CD8-positive, alpha-beta memory T cell (primary cell): ENCODE measurements at places on chromosomes 11 and 22.

DNA sequence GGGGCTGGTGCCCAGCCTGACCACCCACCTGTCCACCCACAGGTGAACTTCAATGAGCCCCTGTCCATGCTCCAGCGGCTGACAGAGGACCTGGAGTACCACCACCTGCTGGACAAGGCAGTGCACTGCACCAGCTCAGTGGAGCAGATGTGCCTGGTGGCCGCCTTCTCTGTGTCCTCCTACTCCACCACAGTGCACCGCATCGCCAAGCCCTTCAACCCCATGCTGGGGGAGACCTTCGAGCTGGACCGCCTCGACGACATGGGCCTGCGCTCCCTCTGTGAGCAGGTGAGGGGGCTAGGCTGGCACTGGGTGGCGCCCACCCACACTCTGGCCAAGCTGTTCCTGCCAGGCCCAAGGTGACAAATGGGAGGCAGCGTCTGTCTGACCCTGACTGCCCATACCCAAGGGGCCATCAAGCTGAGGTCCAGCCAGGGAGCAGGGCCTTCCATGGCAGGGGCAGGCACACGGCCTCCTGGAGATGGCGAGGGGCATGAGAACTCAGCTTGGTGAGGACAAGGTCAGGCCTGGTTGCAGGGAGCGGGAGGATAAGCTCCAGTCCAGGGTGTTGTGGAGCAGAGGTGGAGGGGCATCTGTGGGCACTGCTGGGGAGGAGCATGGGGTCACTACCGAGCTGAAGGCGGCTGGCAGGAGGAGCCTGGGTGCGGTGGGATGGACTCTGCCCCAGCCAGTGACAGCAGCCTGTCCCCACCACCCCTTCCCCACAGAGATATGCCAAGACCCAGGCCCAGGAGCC, 77.7 kb downstream of the MORC2 start:
- no peak for DNase-seq

DNA sequence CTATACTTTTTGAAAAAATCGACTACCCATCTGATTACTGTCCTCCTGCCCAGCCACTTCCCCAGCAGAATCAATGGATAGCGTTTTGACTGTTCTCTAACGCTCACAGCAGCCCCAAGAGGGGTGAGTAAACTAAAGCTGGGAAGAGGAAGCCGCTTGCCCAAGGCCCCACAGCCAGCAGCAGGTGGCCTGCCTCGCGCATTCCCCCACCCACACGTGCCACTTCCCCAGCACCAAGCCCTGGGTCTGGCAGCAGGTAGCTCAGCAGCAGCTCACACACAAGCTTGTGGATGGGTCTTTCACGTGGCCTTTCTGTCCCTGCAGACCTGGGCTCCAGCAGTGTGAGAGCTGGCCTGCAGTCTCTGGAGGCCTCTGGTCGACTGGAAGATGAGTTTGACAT, 34.3 kb downstream of the TOM1 start:
- DNase-seq: no peak

GRCh38 chr11:35288309-35288708, 131.0 kb downstream of the SLC1A2 start:
- DNase-seq: no peak

- DNase-seq: no peak
These were observed 74.9 kb upstream of the RAG2 start for GRCh38 chr11:36672815-36673450.

DNA sequence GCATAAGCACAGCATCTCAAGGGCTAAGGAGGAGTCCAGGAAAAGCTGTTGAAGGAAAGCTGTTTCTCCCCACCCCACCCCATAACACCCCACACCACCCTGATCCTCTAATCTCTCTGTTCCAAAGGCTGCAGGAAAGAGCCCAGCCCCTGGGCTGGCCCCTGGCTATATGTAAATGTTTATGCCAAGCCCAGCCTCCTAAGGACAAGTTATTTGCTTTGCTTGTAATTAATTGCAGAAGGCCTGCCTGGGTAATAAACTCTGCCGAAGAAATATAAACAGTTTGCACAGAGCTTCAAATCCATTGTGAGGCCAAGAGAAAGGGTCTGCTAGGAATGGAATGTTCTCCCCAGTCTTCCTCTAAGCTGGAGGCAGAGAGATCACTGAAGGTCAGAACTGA, 21.2 kb downstream of the ARRB1 start:
- no peak for DNase-seq

GRCh38 chr22:20109411-20110358, 6.2 kb upstream of the RANBP1 start:
- no peak for DNase-seq

DNA sequence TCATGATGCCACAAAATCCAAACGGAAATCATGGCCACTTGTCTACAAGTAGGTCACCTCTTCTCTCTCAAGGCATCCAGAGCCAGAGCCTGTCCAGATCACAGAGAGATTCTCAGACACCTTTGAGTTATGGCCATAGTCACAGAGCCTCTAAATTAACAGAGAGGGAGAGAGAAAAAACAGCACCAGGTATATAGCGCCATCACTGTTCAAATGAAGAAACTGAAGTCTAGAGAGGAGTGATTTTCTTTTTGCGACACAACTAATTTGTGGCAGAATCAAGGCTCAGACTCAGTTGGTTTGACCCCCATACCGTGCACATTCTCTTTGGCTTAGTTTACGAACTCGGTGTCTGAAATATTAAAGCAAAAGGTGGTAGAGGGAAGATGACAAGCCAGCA, 512.9 kb downstream of the NTM start:
- DNase-seq: no peak

DNA sequence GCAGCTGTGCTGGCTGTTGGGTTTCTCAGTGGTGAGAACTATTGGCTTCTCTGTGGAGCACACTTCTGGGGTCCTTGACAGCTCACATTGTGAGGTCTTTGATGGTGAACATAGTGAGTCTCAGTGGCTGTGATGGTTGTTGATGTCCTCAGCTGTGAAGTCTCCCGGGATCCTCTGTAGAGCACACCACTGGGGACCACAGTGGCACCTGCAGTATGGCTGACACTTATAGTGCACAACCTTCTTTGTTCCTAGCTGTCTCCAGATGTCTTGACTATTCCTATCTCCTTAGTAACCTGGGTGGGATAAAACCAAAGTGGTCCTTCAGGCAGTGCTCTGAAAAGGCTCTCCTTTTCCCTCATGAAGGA, 34.3 kb upstream of the CHORDC1 start:
- DNase-seq: no peak

- no peak for DNase-seq
These were observed 661.9 kb downstream of the ETS1 start for GRCh38 chr11:127925475-127925874.

- DNase-seq: no peak
These were observed 54.5 kb upstream of the RRAS2 start for GRCh38 chr11:14413307-14414069.

- no peak for DNase-seq
These were observed 16.0 kb upstream of the B4GALNT4 start for GRCh38 chr11:353179-353873.

- DNase-seq: no peak
These were observed 21.8 kb downstream of the RPL3 start for GRCh38 chr22:39297490-39298240.

GRCh38 chr11:133943950-133944698, 12.6 kb downstream of the IGSF9B start:
- DNase-seq: no peak

DNA sequence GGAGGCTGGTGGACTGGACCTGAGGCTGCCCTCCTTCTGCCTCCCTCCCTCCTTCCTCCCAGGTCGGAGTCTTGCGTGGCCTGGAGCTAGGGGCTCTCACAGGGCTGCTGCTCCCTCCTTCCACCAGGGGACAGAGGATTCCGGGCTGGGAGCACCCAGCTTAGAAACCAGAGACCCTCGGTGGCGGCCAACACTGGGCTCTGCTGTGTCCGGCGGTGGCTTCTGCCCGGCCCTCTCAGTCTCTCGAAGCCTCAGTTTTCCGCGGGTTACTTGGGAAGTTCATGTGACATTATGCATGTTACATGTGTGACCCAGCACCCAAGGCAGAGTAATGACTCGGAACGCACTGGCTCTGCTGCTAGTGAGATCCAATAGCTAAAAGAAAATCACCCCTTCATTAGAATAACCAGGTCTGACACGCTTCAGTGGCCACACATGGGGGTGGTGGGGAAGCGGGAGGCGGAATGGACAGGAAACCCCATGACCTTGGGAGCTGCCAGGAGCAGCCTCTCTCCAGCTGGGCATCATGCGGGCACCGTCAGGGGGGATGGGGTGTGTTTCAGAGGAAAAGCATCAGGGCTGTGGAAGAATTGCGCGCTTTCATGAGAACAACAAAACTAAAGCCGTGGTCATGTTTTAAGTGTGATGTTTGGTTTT, 5.9 kb upstream of the MRGPRG start:
- DNase-seq: no peak

GRCh38 chr11:117821431-117821830, 3.1 kb downstream of the FXYD2 start:
- DNase-seq: no peak

DNA sequence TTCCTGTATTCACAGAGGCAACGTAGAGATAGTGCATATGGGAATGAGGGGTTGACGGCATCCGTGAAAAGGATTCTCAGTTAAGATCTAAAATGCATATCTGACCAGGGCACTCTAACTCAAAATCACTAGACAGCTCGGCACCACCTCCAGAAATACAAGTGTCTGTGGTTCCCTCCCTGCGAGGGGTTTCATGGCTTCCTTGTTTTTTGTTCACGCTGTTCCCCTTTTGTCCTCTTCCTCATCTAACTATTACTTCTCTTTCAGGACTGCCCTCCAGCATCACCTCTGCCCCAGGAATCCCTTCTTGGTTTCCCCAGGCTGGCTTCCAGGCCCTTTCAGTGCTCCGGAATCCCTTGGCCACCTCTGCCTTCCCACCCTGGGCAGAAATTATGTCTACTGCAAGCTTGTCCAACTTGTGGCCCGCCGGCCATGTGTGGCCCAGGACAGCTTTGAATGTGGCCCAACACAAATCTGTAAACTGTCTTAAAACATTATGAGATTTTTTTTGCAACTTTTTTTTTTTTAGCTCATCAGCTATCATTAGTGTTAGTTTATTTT, 159.9 kb downstream of the FBXO7 start:
- no peak for DNase-seq

DNA sequence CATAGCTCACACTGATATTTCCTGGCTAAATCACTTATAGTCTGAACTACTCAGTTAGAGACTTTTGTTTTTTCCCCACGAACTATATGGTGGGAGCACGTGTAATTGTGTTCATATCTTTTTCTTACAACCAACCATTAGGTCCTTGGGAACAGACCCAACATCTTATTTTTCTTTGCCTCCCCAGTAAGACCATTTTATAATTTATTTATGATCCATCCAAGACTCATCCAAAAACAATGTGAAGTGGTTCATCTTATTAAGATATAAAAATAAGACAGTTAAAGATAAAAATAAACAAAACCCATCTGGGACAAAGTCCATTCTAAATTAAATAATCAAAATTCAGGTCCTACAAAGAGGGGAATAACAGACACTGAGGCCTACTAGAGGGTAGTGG, 90.8 kb downstream of the FAM168A start:
- no peak for DNase-seq

DNA sequence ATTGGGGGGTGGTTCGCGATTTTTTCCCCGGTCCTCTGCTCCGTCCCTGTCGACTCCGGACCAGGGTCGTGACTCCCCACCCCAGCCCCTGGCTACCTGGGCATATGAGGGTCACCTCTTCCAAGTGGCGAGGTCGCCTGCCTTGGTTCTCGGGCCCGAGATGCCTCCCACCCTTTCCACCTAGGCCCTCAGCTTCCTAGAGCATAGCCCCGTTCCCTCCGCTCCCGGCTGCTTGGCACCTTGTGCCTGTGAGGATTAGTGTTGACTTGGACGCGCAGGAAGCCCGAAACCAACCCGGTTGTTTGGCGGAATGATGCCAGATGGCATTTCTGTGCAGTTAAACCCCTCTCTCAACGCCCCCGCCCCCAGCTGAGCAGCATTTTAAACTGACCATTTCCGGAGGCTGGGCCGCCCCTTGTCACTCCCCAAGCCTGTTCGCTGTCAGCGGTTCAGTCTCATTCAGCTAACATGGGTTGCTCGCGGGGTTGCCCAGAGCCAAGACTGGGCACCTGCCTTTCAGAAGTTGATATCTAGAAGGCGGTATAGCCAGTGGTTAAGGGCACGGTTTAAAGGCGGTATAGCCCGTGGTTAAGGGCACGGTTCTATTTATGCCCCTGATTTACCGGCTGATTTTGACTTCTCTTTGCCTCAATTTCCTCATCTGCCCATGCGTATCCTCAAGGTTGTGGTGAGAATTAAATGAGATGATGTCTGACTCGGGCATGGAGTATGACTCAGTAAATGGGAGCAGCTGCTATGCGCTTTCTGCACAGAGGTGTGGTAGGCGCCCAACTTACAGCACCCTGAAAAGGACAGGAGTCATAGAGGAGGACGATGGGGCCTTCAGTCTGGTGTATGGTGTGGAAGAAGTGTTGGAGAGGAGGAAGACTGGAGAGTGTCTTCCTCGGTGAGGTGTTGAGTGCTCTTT, 639 bp downstream of the INCENP start:
- DNase-seq: no peak

GRCh38 chr11:2585566-2586086, 114.2 kb downstream of the KCNQ1OT1 start:
- DNase-seq: no peak

DNA sequence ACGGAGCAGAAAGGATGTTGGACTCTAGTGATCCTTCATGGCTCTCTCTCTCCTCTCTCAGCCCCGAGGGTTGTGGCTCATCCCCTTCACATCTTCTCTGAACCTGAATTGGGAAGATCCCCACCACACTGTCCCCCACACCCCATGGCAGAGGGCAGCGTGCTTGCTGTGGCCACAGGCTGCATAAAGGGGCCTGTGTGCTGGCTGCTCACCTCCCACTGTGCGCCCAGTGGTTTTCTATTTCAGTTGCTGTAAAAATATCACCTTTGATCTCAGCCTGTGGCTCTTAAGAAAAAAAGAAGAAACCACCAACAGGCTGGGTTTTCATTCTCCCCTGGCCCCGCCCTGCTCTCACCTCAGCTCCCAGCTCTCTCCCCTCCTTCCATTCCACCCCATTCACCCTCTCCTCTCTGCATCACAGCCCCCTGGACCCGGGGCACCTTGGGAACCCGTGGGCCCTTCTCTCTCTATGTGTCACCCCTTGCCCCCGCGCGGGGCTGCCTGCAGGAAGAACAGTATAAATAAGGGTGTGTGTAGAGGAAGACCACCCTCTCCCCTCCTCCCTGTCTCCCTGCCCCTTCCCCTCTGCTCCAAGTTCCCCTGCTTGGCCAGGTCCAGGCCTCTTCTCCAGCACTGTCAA, 25.8 kb upstream of the WNT11 start:
- DNase-seq: no peak

- DNase-seq: no peak
These were observed 1.5 kb downstream of the CCDC90B start for GRCh38 chr11:83284501-83285150.

DNA sequence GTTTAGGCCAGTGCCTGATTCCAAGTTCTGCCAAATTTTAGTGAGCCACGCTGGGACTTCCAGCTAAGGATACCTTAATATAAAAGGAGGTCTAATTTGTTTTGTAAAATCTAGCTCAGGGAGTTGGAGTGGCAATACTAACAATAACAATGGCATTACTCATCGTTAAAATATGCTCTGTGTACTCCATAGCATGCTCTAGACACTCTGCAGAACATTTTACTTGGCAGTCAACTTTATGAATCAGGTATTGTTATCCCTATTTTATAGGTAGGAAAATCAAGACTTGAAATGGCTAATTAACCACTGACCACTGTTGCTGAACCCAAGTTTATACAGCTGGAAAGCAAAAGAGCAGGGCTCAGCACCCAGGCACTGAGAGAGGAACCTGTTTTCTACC, 485.0 kb upstream of the KIRREL3 start:
- no peak for DNase-seq
